ENCODE measurements at places on chromosomes 5 and 9.

- DNase-seq = no peak
Measured at GRCh38 chr5:145350513-145350912, 484.6 kb downstream of the PRELID2 start.

DNA sequence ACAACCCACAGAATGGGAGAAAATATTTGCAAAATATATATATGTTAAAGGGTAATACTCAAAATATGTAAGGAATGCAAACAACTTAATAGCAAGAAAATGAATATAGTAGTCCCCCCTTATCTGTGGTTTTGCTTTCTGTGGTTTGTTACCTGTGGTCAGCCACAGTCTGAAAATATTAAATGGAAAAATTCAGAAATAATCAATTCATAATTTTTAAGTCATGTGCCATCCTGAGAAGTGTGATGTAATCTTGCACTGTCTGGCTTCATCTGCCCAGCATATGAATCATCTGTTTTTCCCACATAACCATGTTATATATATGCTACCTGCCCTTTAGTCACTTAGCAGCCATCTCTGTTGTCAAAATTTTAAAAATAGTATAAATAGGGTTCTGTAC lies 11.7 kb downstream of the CER1 start:
- DNase-seq = no peak

DNA sequence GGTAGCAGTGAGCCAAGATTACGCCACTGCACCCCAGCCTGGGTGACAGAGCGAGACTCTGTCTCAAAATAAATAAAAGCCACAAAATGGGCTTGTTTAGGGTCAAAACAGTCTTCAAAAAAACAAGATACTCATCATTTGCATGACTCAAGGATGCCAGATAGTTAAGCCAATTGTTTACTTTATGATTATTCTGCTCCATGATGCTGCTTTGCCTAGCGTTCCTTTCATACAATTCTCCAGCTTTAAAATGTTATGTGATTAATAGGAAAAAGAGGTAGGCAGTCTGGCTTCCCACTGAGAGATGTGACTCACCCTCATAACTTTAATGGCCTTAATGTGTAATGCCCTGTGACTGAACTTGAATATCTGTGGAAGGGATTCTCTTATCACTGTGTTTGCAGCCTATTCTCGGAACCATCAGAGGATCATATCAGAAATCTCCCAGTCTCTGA lies 364.6 kb upstream of the TRPC7 start:
- DNase-seq = no peak

- DNase-seq = no peak
Measured at GRCh38 chr9:112187404-112187803, 12.3 kb upstream of the SUSD1 start.

DNA sequence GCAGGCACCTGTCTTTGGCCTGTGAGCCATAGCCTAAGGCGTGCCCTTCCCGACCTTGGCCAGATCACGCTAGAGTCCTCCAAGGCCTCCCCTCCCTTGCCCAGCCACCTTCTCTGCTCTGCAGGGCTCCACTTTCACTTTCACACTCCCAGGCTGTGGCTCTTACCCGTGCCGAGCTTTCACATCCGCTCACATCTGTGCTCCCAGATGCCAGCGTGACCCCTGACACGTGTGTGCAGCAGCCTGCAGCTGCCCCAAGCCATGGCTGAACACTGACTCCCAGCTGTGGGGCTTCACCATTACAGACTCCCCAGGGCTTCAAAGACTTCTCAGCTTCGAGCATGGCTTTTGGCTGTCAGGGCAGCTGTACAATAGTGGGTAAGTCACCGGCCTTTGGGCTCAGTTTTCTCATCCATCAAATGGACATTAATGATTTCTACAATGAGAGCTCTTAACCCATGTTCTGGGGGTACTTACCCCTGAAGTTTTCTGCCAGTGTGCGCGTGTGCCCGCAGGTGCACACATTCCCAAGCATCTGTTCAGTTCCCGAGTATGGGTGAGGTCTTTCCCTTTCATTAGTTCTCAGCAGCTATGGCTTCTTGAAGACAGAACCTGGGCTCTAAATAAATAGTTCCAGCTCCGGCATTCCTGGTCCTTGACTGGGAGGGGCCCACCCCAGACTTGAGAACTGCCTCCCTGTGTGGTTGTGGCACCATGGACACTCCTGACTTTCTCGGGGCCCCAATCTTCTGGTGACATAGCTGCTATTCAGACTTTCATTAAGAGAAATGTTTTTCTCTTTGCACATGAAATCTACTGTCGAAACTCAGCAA lies 118.6 kb downstream of the RGS3 start:
- DNase-seq = no peak

DNA sequence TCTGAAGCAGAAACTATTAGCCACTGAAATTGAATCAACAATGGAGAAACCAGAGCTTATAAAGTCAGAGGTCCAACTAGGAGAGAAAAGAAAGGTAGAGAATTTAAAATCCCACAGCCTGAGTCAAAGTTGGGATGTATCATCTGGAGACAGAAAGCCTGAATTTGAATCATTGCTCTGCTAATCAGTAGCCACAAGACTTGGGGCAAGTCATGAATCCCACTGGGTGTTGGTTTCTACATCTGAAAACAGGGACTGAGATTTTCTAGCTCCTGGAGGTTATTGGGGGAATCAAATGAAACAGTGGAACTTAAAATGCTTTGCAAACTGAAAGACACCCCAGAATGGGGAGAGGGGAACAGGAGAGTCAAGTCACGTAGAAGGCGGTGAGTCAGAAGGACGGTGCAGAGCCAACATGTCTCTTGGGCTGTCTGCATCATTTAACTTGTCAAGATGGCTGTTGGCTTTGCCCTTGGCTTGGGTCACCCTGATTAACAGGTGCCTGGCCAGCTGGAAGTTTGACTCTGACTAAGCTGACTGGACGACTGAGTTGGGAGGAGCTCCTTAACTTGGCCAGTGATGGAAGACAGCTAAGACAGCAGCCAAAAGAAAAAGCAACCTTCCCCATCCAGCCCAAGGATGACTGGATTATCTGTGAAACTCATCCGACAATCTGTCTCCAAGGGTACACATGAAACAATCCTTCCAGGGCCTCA lies 60.6 kb upstream of the ADRA1B start:
- DNase-seq = no peak

- no peak for DNase-seq
Measured at GRCh38 chr9:10946676-10947410, 334.0 kb upstream of the PTPRD start.

GRCh38 chr5:59685793-59686192 lies 207.7 kb downstream of the PDE4D start:
- no peak for DNase-seq

- DNase-seq = peak; percentile 85
Measured at GRCh38 chr5:16754601-16755000, 137.8 kb upstream of the RETREG1 start.

DNA sequence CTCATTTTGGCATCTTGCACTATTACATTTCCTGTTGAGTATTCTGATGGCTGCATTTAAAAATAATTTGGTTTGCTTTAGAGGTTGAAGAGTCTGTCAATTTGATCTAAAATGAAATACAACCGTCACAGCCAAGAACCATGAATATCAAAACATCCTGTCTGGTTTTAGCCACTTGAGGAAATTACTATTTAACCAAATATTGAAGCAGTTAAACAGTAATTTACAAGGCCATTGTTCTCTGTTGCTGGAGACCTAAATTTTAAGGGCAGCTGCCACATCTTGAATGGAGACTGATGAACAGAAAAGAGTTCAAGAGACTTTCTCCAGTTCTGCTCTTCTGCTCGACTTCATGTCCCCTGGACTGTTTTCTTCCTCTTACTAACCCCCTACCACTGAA lies 549.4 kb downstream of the LRRC70 start:
- DNase-seq = no peak
